ENCODE measurements at places on chromosomes 5 and 9.

DNA sequence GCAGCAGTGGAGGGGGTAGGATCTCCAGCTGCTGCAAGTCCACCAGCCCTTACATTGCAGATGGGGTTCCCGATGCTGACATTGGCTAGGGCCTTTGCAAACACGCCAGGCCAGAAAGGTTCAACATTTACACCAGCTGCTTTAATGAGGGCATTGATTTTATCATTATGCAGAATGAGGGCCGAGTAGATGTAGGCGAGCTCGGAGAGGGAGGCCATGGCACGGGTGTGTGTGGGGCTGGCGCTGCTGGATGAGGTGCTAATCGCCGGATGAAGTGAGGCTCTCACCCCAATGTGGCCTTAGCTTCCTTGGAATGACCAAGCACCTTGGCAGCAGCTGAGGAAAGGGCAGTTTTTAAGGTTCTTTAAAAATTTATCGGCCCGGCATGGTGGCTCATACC is 27.4 kb downstream of the PHAX start:
- DNase-seq, result no peak

- DNase-seq, result no peak
Measured at GRCh38 chr5:73534011-73534644, 31.3 kb downstream of the ANKRA2 start.

DNA sequence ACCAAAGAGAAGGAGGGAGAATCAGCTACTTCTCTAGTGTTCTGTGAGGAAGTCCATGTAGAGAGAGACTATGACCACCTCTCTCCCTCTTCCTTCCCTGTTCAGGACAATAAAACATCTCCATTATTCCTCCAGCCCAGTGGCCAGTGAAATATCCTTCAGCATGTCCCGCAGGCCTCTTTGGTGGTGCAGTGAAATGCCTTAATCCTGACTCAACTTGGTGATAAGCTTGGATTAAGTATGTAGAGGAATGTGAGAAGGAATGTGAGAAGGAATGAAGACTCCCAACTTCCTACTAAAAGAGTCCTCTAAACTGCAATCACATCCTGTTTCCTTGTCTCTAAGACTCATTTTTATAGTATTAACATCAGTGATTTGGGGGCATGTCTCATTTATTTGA is 167.3 kb downstream of the TRPM3 start:
- DNase-seq, result no peak

DNA sequence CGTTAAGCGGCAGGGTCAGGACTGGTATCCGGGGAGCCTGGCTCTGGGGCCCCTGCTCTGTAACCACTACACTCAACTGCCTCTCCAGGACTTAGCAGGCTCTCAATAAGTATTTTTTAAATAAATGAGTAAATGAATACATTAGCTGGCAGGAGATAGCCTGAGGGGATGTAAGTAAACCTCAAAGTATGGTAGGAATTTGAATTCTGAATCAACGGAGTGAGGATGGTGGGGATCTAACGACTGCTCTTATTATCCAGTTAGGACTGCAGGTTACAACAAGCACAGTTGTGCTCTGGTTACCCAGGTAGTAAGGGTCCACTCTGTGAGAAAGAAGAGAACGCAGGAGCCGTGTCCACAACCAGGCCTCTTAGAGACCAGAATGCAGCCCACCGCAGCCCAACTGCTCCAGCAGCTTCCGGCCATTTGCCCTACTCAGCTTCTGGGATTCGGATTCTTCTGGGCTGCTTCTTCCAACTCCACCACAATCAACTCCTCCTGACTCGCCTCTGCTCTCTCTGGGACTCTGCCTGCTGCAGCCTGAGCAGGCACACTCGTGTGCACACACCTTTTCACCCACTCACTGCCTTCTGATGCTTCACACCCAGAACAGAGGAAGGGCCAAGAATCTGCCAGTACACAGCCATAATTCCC is 52.6 kb downstream of the MED27 start:
- DNase-seq, result no peak

DNA sequence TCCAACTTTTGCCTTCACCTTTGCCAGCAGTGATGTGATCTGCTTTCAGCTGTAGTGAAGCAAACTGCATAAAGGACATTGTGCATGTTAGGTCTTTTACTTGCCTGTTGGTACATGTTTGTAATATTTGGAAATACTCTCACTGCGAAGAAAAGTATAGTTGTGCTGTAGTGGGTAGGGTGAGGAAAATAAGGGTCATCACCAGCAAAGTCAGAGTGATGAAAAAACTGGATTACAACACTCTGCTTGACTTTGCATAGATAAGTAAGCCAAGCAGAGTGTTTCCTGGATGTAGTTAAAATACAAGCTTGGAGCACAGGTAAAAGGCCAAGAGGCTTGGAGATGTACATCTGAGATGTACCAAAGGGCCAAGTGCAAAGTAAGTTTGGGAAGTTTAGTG is 16.7 kb downstream of the TGFBR1 start:
- no peak for DNase-seq

- DNase-seq, result no peak
Measured at GRCh38 chr5:59538750-59539121, 354.8 kb downstream of the PDE4D start.

DNA sequence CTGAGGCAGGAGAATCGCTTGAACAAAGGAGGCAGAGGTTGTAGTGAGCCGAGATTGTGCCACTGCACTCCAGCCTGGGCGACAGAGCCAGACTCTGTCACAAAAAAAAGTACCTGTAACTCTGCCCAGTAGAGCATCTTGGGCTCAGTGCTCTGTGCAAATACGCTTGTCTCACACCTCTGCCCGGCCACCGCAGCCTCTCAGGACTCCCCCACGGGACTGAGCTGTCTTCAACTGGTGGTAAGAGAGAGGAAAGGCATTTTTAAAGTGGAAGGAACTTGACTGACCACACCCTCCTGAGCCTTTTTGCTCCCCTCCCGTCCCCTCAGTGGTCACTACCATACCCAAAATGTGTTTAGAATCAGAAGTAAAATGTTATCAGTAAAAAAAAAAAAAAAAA is 174.3 kb upstream of the PIK3R1 start:
- no peak for DNase-seq

DNA sequence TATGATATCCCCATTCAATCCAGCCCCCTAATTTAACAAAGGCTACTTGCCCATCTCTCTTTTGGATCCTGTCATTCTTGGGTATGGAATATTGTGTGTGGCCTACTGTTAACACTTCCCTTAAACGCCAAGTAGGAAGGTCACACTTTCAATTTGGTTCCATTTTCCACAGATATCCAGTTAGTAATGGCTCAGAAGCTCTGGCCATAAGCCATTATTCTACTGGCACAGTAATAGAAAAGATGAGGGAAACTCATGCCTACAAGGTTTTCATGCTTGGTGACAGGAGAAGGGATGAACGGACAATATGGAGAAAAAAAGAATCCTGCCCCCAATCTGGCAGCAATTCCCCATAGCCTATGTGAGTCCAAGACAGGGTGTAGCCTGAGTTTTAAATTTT is 227.6 kb downstream of the CRB2 start:
- DNase-seq, result no peak

DNA sequence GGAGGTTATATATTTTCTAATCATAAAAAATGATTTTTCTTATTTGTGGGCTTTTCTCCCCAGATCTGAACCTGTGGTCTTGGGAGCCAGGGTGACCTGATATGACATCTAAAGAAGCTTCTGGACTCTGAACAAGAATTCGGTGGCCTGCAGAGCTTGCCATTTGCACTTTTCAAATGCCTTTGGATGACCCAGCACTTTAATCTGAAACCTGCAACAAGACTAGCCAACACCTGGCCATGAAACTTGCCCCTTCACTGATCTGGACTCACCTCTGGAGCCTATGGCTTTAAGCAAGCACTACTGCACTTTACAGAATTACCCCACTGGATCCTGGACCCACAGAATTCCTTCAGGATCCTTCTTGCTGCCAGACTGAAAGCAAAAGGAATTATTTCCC is 59.0 kb upstream of the RIC1 start:
- no peak for DNase-seq

- DNase-seq, result no peak
Measured at GRCh38 chr9:131434673-131435072, 40.8 kb downstream of the PRRC2B start.

- DNase-seq, result no peak
Measured at GRCh38 chr5:96243203-96243602, 189.8 kb downstream of the PCSK1 start.
